Cortex of kidney (tissue), 1 donor: ENCODE measurements at places on chromosomes 5 and 9.

GRCh38 chr5:43889233-43889632, 286.3 kb downstream of the NNT start:
- DNase-seq, result no peak

DNA sequence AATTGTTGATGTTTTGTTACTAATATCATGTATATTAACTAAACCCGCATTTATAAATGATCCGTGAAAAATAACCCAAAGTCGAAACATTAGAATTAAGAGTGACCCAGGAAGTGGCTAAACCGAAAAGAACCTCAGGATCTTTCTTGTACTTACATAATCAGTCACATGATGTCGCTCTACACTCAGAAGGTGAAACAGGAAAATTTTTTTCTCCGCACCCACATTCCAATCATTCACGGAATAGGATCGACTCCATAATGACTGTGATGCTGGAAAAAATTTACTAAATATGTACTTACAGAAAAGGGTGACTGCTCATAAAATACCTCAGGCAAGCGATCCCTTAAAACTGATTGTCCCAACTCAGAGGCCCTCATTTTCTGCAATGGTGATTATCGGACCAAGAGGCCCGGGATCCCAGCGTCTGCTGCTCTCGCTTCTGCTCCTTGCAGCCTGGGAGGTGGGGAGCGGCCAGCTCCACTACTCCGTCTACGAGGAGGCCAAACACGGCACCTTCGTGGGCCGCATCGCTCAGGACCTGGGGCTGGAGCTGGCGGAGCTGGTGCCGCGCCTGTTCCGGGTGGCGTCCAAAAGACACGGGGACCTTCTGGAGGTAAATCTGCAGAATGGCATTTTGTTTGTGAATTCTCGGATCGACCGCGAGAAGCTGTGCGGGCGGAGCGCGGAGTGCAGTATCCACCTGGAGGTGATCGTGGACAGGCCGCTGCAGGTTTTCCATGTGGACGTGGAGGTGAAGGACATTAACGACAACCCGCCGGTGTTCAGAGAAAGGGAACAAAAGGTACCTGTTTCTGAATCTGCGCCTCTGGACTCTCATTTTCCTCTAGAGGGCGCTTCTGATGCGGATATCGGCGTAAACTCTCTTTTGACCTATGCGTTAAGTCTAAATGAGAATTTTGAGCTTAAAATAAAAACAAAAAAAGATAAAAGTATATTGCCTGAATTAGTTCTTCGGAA, at the start of gene PCDHA12:
PCDHA12 (plus strand) TSS at position 224 of the 981 bp plus-strand sequence; CDS start at position 389, 165 bp downstream.
- DNase-seq, result no peak

DNA sequence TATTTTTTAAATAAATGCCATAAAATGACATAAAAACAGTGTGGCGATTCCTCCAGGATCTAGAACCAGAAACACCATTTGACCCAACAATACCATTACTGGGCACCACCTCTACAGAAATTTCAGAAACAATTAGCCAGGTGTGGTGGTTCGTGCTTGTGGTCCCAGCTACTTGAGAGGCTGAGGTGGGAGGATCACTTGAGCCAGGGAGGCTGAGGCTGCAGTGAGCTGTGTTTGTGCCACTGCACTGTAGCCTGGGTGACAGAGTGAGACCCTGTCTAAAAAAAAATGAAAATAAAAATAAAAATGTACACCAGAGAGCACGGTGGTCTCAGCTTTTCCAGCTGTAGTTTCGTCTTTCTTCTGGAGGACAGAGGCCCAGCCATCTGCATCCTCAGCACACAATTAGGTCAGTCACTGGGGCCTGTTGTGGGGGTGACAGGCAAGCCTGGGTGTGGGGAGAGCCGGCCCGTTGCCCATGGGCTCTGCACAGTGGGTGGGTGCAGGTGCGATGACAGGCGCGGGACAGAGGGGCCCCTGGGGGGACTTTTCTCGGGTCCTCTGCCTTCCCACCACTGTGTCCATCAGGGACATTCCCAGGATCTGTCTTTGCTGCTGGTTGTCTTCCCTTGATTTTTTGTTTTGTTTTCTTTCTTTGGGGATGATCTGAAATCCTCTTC, 9.8 kb downstream of the COL5A1 start:
- no peak for DNase-seq

DNA sequence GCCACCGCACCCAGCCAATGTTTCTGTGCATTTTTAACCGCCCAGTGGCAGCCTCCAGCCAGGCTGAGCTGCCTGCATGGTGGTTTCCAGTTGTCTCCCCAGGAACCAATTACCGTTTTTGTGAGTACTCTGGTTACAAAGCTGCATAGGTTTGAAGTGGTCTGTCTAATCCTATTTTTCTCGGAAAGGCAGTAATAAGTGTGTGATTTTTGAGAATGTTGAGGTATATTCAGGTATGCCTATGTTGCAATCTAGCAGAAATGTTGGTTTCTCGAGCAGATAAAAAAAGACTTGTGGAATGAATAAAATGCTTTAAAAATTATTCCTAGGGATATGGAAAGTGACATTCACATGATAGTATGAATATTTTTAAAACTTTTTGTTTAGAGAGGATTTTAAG, 41.5 kb upstream of the ANKH start:
- DNase-seq, result no peak

DNA sequence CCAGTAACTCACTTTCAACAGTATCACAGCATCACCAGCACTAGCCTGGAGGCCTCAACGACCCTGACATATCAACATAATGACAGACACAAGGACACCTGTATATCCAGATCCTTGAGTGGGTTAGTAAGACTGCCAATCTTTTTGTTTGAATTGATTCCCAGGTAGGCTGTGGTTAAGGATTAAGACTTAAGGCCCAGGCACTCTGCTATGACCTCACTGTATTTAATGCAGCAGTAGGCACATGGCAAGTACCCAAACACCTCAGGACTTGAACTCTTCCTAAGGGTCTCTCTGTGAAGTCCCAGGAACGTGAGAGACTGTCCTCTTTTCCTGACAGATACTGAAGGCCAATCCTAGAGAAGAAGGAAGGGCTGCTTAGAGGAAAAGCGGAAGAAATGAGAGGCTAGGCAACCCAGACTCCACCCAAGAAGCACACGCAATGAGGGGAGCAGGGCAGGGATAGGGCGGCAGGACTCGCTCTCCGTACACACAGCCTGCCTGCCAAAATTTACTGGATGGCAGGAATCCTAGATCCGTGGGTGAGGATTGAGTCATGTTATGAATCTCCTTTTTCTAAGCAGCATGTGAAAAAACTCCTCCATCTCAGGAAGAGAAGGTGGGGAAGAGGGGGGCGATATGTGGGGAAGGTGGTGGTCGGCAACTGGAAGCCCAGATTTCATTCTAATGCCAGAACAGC, 93.4 kb downstream of the SIL1 start:
- DNase-seq, result no peak

DNA sequence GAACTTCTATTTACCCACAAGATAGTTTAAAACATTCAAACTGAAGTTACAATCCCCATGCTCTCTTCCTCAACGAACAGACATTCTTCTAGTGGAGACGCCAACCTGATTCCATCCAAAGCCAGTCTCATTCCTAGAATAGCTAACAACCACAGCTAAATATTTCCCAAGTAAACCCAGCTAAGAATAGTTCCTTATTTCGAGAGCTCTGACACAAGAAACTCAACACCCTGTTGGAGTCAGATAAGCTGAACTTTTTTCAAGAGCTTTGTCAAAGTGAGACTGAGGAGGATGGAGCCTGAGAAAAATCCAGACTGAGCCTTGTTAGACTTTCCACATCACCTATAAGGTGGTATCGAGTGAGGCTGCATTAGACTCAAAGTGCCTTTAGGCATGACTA, 56.7 kb upstream of the RPS23 start:
- DNase-seq, result no peak

DNA sequence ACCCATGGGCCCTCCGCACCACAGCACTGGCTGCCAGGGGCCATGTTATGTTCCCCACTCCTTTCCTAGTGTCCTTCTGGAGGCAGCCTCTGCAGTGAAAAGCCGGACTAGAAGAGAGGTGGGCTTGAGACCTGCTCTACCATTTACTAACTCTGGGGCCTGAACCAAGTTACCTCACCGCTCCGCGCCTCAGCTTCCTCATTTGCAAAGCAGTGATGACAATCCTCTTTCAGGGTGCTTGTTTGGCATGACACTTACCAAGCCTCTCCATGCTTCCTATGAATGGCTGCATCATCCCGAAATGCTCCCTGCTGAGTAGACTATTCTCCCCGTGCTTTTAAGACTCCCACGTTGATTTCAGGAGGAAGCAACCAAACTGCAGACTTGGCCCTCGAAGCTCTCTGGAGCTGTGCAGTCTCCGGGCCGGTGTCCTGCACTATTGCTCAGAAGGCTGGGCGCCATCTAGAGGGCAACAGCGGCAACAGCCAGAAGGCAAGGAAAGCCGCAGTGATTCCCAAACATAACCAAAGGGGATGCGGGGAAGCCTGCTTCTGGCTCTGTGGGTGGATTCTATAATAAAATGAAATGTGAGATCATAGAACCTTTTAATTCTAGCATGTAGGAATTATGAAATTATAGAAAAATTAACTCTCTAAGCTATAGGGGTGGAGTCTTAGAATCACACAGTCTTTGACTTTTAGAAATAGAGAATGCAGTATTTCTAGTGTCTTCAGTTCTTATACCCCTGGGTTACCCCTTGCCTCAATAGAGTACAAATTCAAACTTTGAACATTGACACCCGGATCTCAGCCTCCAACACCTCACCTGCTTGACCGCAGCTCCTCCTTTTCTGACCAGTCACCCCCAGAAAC, 599.8 kb upstream of the BRINP1 start:
- no peak for DNase-seq

DNA sequence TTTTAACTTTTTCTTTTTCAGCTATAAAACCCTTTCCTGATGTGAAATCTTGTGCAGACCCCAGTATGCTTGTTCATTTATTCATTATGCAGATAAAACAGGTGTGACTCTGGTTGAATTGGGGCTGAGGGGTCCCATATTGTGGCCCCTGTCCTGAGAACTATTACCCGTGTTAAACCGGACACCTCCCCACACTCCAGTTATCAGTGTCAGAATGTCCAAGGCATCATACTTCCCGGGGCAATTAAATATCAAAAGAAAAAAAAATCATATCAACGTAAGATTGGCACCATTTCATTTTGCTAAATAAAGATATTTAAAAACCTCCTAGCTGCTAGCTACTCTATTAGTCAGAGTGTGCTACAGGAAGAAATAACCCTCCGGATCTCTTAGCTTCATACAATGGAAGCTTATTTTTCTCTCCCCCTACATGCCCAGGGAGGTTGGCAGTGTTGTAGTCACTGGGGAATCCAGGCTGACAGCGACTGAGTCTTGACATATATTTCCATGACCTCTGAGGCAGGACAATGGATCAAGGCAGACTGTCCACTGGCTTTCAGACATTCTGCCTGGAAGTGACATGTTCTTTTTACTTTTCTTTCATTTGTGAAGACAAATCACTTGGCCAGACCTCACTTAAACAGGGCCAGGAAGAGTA, 170.0 kb downstream of the SEC61B start:
- DNase-seq, result no peak

DNA sequence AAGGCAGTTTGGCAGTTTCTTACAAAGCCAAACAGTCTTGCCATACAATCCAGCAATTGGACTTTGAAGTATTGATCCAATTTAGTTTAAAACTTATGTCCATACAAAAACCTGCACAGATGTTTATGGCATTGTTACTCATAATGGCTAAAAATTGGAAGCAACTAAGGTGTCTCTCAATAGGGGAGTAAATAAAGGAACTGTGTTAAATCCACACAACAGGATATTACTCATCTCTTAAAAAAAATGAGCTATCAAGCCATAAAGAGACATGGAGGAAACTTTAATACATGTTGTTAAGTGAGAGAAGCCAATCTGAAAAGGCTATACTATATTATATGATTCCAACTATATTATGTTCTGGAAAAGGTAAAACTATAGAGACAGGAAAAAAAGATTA, 313.6 kb upstream of the CD180 start:
- DNase-seq, result no peak

DNA sequence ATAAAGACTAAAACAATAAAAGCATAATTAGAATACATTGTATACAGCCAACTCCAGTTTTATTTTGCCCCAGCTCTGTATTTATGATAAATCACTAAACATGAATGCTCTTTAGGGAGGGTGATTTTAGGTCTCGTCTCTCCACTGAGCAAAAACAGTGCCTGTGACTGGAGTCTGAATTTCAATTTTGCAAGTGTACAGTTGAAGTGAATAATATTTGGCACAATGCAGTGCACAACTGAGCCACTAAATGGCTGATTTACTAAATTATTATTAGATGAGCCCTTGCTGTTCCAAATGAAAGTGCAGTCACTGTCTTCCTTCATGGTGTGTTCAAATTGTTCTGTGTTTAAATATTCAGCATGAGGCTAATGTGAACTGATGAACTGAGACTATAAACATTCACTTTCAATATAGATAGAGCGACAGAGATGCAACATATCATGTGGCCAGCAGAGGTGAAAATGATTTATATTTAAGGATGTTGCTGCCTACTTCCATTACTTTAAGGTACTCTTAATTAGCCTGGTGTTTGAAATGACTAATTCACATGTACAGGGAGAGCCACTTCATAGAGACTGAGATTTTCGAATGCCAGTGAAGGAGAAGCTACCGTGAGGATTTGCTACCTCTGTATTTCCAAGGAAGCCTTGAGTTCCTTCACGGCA, 375.1 kb downstream of the EBF1 start:
- no peak for DNase-seq

DNA sequence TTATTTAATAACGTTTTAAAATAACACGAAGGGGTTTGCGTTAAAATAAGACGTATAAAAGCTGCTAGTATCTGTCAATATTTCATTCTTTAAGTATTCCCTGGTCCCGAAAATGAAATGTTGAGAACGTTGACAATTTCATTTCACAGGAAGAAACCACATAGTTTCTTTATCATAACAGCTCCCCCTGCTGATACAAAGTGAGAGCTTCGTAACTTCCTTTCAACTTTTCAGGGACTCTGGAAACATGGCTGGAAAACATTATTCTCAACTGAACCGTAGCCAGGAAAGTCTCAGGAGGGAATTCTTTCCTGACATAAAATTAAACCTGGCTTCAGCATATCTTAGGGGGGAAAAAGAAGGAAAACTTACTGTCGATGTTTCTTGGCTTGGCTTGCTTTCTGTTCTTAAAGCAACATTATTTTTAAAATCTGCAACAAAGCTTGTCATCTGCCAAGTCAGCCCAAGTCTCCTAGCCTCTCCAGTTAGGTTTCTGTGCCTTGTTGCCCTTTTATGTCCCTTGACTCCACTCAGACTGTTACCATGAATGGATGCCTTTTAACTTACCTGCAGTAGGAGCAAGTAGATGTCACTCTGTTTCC, 122.9 kb upstream of the DAB2 start:
- DNase-seq, result no peak

GRCh38 chr9:13688990-13689600, 409.6 kb upstream of the MPDZ start:
- no peak for DNase-seq

DNA sequence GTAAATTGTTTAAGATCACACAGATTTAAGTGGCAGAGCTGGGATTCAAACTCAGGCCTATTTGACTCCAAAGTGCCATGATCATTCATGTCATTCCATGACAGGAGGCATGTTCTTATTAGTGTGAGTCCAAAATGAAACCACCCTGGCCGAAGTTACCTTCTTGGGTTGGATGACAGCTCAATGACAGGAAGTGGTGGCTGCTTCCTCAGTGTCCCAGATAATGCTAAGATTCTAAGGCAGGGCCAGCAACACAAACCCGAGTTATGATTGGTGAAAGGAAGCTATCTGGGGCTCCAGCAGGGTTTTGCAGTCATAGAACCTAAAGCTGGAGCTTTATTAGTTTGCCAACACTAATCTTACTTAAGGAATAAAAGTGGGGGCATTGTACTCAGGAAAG, 340.4 kb downstream of the SLIT3 start:
- DNase-seq, result no peak
